Mesothelial cell of epicardium (in vitro differentiated cells): ENCODE measurements at places on chromosomes 4 and X.

- H3K27me3 ChIP-seq, result peaks cover 2% of the 10 kb centered on the region
- H3K36me3 ChIP-seq, result no peaks in the 10 kb centered on the region
- DNase-seq, result no peak
Observed at GRCh38 chrX:5341902-5342301, 886.8 kb downstream of the NLGN4X start.

DNA sequence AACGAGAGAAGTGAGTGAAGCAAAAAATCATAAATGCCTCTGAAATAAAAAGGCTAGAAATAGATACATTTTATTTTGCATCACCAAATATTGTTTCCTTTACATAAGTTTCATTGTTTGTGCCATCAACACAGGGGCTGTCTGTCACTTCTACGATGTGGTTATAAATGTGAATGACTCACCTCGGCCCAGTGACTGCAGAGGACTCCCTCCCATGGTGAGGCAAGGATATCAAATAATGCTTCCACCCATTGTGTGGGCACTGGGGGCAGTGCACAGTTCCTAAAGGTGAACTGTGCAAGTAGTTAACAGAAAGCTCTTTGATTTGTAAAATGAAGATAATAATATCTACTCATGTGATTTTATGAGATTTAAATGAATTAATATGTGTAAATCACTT is 230.3 kb upstream of the NEIL3 start:
- no peak for DNase-seq
- H3K4me1 ChIP-seq, result peaks cover 18% of the 10 kb centered on the region
- H3K27ac ChIP-seq, result no peak overlapping the region
- no peaks in the 10 kb centered on the region for H3K36me3 ChIP-seq

GRCh38 chr4:72022553-72022952 is 9.2 kb upstream of the NPFFR2 start:
- no peaks in the 10 kb centered on the region for H3K36me3 ChIP-seq
- H3K27me3 ChIP-seq, result no peaks in the 10 kb centered on the region
- DNase-seq, result no peak
- no peak overlapping the region for H3K4me3 ChIP-seq
- H3K4me1 ChIP-seq, result no peaks in the 10 kb centered on the region

DNA sequence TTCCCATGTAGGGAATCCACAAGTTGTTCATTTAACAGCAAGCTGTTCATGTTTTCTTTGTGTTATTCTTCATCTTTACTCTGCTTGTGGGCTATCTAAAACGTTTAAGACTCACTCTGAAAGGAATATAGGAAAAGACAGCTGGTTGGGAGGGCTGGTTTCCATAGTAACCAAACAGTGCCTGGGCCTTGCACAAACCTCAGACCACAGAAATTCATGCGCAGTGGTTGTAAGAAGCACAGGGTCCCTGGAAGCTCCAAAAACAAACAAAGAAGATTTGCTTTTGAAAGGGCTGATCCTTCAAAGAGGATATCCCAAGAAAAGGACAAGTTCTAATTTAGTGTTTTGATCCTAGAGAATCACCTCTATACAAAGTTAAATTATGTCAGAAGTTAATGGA is 7.8 kb downstream of the SERTM2 start:
- H3K36me3 ChIP-seq, result no peaks in the 10 kb centered on the region
- peaks cover 30% of the 10 kb centered on the region for H3K4me1 ChIP-seq
- H3K27ac ChIP-seq, result peak overlapping the region; percentile 90

GRCh38 chrX:54807524-54808108 is at the start of gene MAGED2:
Gene MAGED2 (plus strand): TSS chrX:54807745. CDS start chrX:54809332, 1,587 bp downstream.
- H3K27me3 ChIP-seq, result no peaks in the 10 kb centered on the region
- H3K36me3 ChIP-seq, result peaks cover 16% of the 10 kb centered on the region

- no peaks in the 10 kb centered on the region for H3K27me3 ChIP-seq
- no peaks in the 10 kb centered on the region for H3K36me3 ChIP-seq
- peaks cover 8% of the 10 kb centered on the region for H3K4me1 ChIP-seq
- DNase-seq, result no peak
Observed at GRCh38 chrX:16474511-16474910, 175.4 kb upstream of the S100G start.

DNA sequence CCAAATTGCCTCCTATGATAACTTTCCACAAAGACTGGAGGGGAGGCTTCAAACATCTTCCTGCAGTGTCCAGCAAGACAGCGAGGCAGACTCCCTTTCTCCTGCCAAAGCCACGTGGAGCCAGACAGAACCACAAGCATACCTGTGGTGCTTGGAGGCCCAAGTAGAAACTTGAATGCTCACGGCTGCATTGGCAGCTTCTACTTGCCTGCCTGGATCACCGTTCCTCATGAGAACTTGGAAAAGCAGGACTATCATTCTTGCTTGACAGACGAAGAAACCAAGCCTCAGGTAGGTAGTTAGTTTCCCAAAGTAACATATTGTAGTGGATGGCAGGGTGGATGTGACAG is 216.3 kb upstream of the SFRP2 start:
- no peak overlapping the region for H3K27ac ChIP-seq
- DNase-seq, result no peak
- no peaks in the 10 kb centered on the region for H3K36me3 ChIP-seq
- H3K4me3 ChIP-seq, result no peak overlapping the region
- H3K4me1 ChIP-seq, result peaks cover 3% of the 10 kb centered on the region

DNA sequence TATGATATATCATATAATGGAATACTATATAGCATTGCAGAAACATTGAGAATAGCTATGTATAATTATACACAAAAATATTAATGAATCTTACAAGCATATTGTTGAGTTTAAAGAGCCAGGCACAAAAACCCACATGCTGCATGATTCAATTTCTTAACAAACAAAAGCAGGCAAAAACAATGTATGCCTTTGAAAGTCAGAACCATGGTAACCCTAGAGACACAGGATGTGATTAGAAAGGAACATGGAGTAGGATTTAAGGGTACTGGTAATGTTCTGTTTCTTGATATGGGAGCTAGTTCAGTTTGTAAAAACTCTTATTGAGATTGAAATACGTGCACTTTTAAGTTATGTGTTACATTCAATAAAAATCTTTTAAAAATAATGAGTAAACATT is 21.5 kb downstream of the CXCL8 start:
- no peak for DNase-seq
- H3K27me3 ChIP-seq, result peaks cover 2% of the 10 kb centered on the region
- H3K4me3 ChIP-seq, result no peak overlapping the region

- H3K4me3 ChIP-seq, result no peak overlapping the region
- H3K36me3 ChIP-seq, result peaks cover 2% of the 10 kb centered on the region
- DNase-seq, result no peak
- H3K27me3 ChIP-seq, result no peaks in the 10 kb centered on the region
- no peaks in the 10 kb centered on the region for H3K4me1 ChIP-seq
Observed at GRCh38 chr4:108601532-108601931, 18.8 kb upstream of the RPL34 start.

- no peak overlapping the region for H3K27ac ChIP-seq
- H3K27me3 ChIP-seq, result no peaks in the 10 kb centered on the region
- no peaks in the 10 kb centered on the region for H3K36me3 ChIP-seq
- no peak overlapping the region for H3K4me3 ChIP-seq
- no peaks in the 10 kb centered on the region for H3K4me1 ChIP-seq
Observed at GRCh38 chrX:15033917-15034316, 160.7 kb downstream of the MOSPD2 start.

GRCh38 chr4:108979759-108980158 is 216.9 kb upstream of the ETNPPL start:
- H3K36me3 ChIP-seq, result no peaks in the 10 kb centered on the region
- H3K4me3 ChIP-seq, result no peak overlapping the region
- H3K27me3 ChIP-seq, result no peaks in the 10 kb centered on the region
- H3K27ac ChIP-seq, result no peak overlapping the region

GRCh38 chr4:174324725-174325124 is 41.0 kb downstream of the CEP44 start:
- H3K27me3 ChIP-seq, result no peaks in the 10 kb centered on the region
- peaks cover 28% of the 10 kb centered on the region for H3K4me1 ChIP-seq
- no peak overlapping the region for H3K27ac ChIP-seq
- DNase-seq, result no peak

GRCh38 chrX:123899701-123900100 is 39.8 kb downstream of the XIAP start:
- peaks cover 33% of the 10 kb centered on the region for H3K36me3 ChIP-seq
- no peak overlapping the region for H3K27ac ChIP-seq
- H3K4me1 ChIP-seq, result no peaks in the 10 kb centered on the region
- no peak overlapping the region for H3K4me3 ChIP-seq
- no peaks in the 10 kb centered on the region for H3K27me3 ChIP-seq

DNA sequence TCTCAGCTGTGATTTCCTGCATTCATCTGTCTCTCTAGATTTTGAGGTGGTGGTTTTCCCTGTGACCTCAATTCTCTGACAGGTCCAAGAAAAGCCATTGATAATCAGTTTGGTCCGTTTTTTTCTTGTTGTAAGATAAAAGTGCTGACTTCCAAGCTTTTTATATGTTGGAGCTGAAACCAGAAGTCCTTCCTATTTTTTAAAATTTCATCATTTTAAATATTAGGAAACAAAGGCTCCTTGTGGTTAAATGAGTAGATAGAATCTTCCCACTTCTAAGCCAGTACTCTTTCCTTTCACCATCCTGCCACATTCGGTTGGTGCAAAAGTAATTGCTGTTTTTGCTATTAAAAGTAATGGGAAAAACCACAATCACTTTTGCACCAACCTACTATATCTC is 18.3 kb downstream of the RNF175 start:
- H3K27me3 ChIP-seq, result no peaks in the 10 kb centered on the region
- H3K4me1 ChIP-seq, result no peaks in the 10 kb centered on the region
- DNase-seq, result no peak
- peaks cover 2% of the 10 kb centered on the region for H3K36me3 ChIP-seq
- no peak overlapping the region for H3K27ac ChIP-seq

- no peak overlapping the region for H3K27ac ChIP-seq
- H3K4me1 ChIP-seq, result no peaks in the 10 kb centered on the region
- peaks cover 50% of the 10 kb centered on the region for H3K27me3 ChIP-seq
- no peak for DNase-seq
- H3K36me3 ChIP-seq, result peaks cover 13% of the 10 kb centered on the region
- H3K4me3 ChIP-seq, result no peak overlapping the region
Observed at GRCh38 chr4:1401409-1402020, 4.7 kb downstream of the NKX1-1 start.
